ENCODE measurements at places on chromosomes 5 and 9. TPM values are rescaled to one million over a fixed set of nuclear protein-coding genes. Genes with fewer than 3 reads are reported as not detected.

CDC20B gene
- not detected for total RNA-seq

GNA14 gene
- 0.26 TPM for total RNA-seq

PCDHGC5 gene
- total RNA-seq, result 2.6 TPM

ARID3C gene
- under 0.01 TPM for total RNA-seq

ALAD gene
- 22.6 TPM for total RNA-seq

PCDHGB4 gene
- 18.3 TPM for total RNA-seq

IL33 gene
- total RNA-seq, result 1.3 TPM

DNA sequence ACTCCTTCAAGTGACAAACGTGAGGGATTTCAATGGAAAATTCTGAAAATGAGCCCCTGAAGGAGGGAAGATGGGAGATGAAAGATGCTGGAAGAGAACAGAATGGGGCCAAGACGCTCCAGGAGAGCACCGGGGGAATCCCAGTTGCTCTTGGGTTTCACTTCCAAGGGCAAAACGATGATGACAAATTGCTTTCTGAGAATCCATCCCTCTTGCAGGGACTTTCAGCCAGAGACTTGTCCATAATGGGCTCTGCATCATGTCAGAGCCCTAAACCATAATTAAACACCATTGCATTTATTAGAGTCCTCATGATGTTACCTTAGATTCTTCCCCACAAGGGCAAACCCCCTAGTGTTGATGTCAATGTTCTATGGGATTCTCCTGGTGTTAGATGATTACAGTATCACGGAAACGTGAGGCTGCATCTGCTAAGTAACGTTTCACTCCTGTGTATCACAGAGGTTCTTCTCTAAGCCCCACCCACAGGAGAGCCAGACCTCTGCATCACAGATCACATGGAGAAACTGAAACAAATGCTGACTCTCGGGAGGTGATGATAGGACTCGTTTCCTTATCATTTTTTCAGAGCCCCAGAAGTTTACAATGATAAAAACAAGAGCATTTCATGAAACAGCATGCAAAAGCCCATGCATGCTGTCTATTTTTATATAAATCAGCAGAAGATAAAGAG lies 114.4 kb downstream of the TENT4A start:
- DNase-seq, result no peak

GRCh38 chr9:3205421-3206095 lies 320.2 kb downstream of the RFX3 start:
- DNase-seq, result no peak

- peak; percentile 56 for DNase-seq
Measured at GRCh38 chr5:137190031-137190430, 309.1 kb downstream of the SPOCK1 start.

- no peak for DNase-seq
Measured at GRCh38 chr9:68822596-68823165, 117.6 kb downstream of the PIP5K1B start.

GRCh38 chr5:178384816-178385495 lies 152.4 kb upstream of the PHYKPL start:
- no peak for DNase-seq

GRCh38 chr9:19023078-19023477 lies 9.9 kb downstream of the SAXO1 start:
- no peak for DNase-seq

- DNase-seq, result no peak
Measured at GRCh38 chr5:14771972-14772371, 99.6 kb downstream of the ANKH start.

DNA sequence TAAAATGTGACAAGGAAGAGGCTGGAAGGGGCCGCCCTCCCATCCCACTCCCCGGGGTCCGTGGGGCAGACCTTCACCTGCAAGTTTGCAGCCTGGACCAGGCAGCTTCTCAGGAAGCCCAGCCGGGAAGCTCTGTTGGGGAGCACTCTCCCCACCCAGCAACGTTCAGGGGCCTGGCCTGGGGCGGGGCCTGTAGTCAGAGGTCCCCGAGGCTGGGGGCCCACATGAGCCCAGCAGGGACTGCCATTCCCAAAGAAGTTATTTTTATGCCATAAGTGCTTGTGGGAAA lies 32.7 kb upstream of the NOTCH1 start:
- no peak for DNase-seq

DNA sequence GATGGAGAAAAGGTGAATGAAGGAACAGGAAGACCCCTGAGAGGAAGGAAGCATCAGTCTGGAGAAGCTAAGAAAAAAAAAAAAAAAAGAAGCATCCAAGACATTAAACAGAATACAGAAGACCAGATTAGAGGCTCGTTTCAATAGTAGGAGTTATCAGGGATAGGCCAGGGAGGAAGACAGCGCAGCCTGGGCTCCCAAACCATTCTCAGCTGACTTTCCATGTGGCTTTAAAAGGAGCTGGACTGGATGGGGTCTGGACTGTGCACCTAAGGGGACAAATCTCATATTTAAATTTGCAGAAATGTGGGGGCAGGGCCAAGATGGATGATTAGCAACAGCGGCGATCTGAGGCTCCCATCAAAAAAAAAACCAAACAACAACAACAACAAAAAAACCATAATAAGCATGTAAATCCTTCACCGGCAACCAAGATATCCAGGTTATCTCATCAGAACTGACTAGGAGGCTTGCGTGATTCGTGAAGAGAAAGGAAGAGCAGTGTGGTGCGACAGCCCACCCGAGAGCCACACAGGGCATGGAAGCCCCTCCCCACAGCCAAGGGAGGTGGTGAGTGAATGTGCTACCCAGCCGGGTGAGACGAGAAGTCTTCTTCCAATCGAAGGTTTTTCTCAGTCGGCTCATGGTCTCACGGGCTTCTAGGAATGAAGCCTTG lies 114.9 kb upstream of the ADAMTS16 start:
- DNase-seq, result no peak

- DNase-seq, result no peak
Measured at GRCh38 chr5:151148583-151148982, 9.0 kb downstream of the ANXA6 start.

- peak; percentile 86 for DNase-seq
Measured at GRCh38 chr9:98455256-98456155, 200.1 kb upstream of the TBC1D2 start.

DNA sequence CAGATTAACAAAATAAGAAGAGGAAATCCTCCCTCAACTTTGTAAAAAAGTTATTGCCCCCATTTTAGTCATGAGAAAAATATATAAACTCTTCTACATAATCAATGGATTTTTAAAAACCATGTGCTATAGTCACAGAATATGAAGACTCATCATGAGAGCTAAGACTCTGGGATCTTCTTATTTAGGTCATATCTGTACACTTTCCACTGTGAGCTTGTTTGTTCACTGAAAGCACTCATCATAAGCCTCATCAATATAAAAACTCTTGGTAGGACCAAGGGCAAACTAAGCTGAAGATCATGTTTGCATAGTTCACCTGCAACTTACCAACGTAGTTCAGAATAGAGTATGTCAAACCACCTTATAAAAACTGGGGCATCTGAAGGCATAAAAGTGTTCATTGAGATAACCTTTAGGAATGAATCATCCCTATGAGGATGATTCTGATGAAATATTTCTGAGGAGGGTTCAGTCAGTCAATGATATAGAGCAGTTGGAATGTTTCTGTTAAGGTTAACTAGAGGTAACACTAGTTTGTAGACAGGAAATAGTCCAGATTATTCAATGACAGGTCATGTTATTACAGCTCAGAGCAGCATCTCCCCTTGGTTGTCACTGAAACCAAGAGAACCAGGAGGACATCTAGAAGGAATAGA lies 289.9 kb upstream of the SMC2 start:
- DNase-seq, result peak; percentile 47

- DNase-seq, result no peak
Measured at GRCh38 chr5:39073767-39074016, 507 bp downstream of the RICTOR start.
